ENCODE measurements at places on chromosomes 7 and 10.
A peak's percentile ranks its signal among the peaks of the same experiment; 100 is the strongest.

- DNase-seq, result no peak
Observed at GRCh38 chr7:5620459-5620881, 161.0 kb downstream of the RNF216 start.

- DNase-seq, result no peak
Observed at GRCh38 chr7:37493123-37493522, 44.5 kb upstream of the ELMO1 start.

GRCh38 chr10:28628184-28628893 lies 49.0 kb upstream of the BAMBI start:
- peak; percentile 66 for DNase-seq

- DNase-seq, result no peak
Observed at GRCh38 chr7:16708980-16709379, 44.6 kb upstream of the TSPAN13 start.

DNA sequence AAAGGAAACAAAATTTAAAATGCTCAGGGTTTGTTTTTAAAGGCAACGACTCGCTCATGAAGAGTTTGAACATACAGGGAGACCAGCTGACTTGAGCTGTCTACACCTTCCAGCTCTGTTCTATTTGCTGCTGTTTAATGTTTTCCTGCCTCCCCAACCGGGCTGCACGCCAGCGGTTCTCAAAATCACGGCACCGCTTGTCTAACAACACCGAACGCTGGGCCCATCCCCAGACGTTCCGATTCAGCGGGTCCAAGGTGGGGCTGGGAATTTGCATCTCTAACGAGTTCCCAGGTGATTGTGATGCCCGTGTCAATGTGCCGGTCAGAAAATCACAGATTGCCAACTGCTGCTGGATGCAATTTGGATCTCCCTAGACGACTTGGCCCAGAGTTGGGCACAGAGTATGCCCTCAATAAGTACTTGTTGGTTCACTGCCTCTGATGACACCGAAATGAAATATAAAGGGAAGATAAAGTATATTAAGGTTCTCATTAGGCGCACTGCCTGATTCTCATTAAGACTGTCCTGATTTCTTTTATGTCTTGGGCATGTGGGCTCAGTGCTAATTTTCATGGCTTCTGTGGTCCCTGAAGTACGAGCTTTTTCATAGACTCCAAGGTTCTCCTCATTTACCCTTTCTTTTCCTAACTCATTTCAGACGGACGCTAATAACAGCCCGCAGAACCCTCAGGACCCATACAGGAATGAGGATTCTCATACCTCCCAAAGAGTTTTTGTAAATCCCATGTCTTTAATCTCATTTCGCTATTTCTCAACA lies 28.5 kb downstream of the CELF2 start:
- no peak for DNase-seq

- no peak for DNase-seq
Observed at GRCh38 chr10:117262903-117263293, 22.0 kb downstream of the SLC18A2 start.

GRCh38 chr10:95389982-95390381 lies 99.2 kb upstream of the PDLIM1 start:
- no peak for DNase-seq

- DNase-seq, result no peak
Observed at GRCh38 chr7:99897322-99898022, 20.6 kb upstream of the OR2AE1 start.

DNA sequence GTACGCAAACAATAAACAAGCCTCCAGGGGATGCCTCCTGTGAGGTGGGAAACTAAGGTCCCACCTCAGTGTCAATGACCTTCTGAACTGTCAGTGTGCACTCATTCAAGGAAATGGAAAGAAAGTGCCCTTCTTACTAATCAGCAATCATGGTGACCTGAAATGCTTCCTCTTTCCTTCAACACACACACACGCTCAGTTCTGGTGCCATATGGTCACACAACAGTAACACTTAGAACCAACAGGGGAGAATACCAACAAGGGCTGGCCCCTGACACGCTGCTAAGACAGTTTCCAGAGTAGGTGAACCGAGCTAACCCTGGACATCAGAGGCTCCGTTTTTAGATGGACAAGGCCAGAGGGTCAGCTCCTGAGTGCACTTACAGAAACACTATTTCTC lies 42.1 kb upstream of the EFCAB10 start:
- DNase-seq, result no peak

- no peak for DNase-seq
Observed at GRCh38 chr7:93890464-93891068, at the start of gene TFPI2. TFPI2 (minus strand) TSS chr7:93890753; CDS start chr7:93890678, 75 bp downstream.

Measured in CD8-positive, alpha-beta memory T cell (primary cell).